Aorta (tissue), 5 donors: ENCODE measurements at places on chromosomes 1 and 21.

- no peak for DNase-seq
Observed at GRCh38 chr1:187928696-187929095, 1099.9 kb downstream of the PLA2G4A start.

DNA sequence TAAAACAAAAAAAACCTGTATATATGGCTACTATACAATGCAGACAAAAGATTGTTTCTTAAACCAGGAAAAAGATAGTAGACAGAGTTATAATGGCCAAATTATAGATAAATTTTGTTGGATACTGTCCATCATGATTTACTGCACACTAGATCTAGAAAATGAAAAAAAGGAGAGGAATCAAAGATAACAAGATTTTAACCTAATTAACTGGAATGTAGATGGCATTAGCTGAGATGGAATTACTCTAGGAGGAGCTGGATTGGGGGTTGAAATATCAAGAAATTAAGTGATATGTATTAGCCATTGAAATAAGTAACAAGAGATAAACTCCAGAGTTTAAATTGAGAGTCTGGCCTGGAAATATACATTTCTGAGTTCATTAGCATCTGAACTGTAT, 1489.1 kb downstream of the PLA2G4A start:
- no peak for DNase-seq

DNA sequence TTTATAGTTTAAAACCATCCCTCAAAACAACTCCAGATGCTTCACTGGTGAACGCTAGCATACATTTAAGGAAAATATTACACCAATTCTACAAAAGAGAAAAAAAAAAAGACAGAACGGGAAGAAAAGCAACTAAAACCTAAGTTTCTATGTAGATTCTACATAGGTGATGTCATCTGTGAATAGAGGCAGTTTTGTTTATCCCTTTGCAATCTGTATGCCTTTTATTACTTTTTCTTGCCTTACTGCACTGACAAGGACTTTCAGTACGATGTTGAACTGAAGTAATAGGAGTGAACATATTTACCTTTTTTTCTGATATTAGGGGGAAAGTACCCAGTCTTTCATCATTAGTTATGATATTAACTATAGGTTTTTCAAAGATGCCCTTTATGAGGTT, 101.7 kb upstream of the HAO2 start:
- DNase-seq, result no peak

GRCh38 chr1:163191301-163191700, 11.4 kb downstream of the RGS5 start:
- DNase-seq, result no peak

- DNase-seq, result no peak
Observed at GRCh38 chr1:90370686-90371447, 346.2 kb downstream of the BARHL2 start.

DNA sequence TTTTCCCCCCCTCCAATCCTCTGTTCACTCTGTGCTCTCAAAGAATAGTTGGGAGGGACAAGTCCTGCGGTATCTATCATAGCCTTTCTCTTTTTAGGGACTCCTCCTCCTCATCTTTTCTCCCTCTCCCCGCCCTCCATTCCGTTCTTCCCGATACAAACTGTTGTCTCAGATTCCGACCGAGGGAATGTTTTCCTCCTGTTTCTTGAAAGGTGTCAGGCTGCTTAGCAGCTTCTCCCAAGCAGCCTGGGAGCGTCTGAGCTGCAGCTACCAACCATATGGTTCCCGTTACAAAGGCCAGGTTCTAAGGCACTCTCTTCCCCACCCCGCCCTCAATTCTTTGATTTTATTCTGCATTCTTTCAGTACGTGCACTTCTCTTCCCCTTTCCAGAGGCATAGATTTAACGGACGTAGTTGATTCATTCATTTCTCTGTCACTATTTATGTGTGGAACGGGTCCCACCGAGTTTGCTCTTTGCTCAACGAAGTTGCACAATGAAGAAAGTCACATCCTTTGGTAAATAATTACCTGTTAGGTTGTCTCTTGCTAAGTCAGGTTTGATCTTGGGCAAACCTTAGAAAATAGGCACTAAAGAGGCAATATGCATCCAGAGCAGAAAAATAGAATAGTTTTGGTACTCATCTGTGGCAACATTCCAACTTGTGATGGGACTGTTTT, 2.8 kb downstream of the ADGRL2 start:
- no peak for DNase-seq

DNA sequence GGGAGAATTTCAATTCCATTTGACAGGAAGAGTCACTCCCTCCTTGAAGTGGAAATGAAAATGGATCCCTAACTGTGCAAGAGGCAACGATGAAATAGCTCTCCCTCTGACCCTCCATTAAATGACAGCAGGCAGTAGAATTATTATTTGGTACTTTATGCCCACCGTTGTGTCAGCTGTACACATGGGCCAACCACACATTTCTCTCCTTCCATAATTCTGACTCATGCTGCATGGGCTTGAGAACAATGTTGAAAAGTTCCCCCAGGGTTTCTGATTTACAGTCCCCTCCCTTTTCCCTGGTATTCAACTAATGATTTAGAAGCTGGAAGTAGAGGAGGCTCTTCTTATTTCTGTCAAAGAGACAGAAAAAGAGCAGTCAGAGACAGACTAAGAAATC, 103.5 kb downstream of the RGS7 start:
- no peak for DNase-seq
